H9 (cell line): ENCODE measurements at places on chromosomes 16 and 17.

GRCh38 chr17:19309701-19310100 lies 52.8 kb downstream of the B9D1 start:
- H3K27ac ChIP-seq, result no peak overlapping the region
- no peaks in the 10 kb centered on the region; the same call in 1 of the 2 replicates for H3K4me1 ChIP-seq
- H3K27me3 ChIP-seq, result no peaks in the 10 kb centered on the region
- no peak overlapping the region for H3K4me3 ChIP-seq

GRCh38 chr16:70657956-70658355 lies 11.6 kb downstream of the IL34 start:
- no peak overlapping the region for H3K4me3 ChIP-seq
- H3K27ac ChIP-seq, result no peak overlapping the region
- no peaks in the 10 kb centered on the region for H3K36me3 ChIP-seq
- no peaks in the 10 kb centered on the region for H3K27me3 ChIP-seq
- DNase-seq, result no peak

DNA sequence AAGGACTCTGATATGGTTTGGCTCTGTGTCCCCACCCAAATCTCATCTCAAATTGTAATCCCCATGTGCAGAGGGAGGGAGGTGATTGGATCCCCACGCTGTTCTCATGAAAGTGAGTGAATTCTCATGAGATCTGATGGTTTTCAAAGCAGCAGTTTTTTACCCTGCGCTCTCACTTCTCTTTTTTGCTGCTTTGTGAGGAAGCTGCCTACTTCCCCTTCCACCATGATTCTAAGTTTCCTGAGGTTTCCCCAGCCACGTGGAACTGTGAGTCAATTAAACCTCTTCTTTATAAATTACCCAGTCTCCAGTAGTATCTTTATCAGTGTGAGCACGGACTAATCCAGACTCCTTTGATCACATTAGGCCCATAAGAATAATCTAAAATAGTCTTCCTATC lies 719.7 kb upstream of the CDH8 start:
- no peak overlapping the region for H3K27ac ChIP-seq
- no peaks in the 10 kb centered on the region for H3K27me3 ChIP-seq
- H3K4me3 ChIP-seq, result no peak overlapping the region
- no peaks in the 10 kb centered on the region for H3K4me1 ChIP-seq
- no peak for DNase-seq

GRCh38 chr16:30585400-30586191 lies at the start of gene ZNF785:
TSS of gene ZNF785 (minus strand) at chr16:30585697. CDS start at chr16:30585611, 86 bp downstream.
- H3K27ac ChIP-seq, result no peak within 1 kb of the TSS
- H3K36me3 ChIP-seq, result peaks cover 16% of the 10 kb centered on the region; the same call in 2 of the 3 replicates
- H3K27me3 ChIP-seq, result no peaks in the 10 kb centered on the region
- peak; percentile 99 for DNase-seq

GRCh38 chr17:79306424-79307318 lies 232.0 kb downstream of the ENGASE start:
- no peaks in the 10 kb centered on the region for H3K27me3 ChIP-seq
- no peaks in the 10 kb centered on the region; the same call in 1 of the 2 replicates for H3K4me1 ChIP-seq
- no peak overlapping the region for H3K4me3 ChIP-seq
- no peak for DNase-seq
- no peaks in the 10 kb centered on the region for H3K36me3 ChIP-seq

DNA sequence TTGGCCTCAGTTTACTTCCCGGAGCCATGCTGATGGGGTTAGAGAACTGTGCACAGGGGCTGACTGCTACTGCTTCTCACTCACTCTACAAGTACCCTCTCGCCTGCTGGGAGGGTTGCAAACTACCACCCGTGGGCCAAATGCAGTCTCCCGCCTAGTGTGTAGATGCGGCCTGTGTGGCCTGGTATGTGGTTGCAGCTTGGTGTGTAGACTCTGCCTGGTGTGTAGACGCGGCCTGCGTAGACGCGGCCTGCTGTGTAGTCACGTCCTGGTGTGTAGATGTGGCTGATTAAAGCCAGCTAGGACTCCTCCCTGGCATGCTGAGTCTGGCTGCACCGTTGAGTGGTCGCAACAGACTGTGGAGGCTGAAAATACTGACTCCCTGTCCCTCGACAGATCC lies 7.3 kb downstream of the CANT1 start:
- no peaks in the 10 kb centered on the region for H3K4me1 ChIP-seq
- no peak for DNase-seq
- H3K27me3 ChIP-seq, result peaks cover 24% of the 10 kb centered on the region

DNA sequence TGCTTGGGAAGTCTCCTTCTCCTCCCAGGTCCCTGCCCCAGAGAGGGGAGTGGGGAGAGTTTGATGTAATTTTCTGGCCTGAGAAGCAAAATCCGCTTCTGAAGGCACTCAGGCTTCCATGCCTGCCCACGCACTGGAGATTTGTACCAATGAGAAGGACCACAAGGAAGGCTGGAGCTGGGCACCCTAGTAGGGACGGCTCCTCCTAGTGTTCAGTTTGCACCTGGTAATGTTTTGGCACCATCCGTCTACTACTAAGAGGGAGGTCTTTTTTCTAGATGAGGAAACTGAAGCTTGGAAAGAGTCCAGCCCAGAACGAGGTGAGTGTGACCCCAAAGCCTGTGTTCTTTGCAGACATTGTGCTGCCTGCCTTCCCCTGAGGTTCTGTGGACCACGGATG lies 83.6 kb upstream of the NLRP1 start:
- no peaks in the 10 kb centered on the region for H3K36me3 ChIP-seq
- H3K27me3 ChIP-seq, result no peaks in the 10 kb centered on the region
- no peak overlapping the region for H3K27ac ChIP-seq
- H3K4me1 ChIP-seq, result no peaks in the 10 kb centered on the region
- H3K4me3 ChIP-seq, result no peak overlapping the region

DNA sequence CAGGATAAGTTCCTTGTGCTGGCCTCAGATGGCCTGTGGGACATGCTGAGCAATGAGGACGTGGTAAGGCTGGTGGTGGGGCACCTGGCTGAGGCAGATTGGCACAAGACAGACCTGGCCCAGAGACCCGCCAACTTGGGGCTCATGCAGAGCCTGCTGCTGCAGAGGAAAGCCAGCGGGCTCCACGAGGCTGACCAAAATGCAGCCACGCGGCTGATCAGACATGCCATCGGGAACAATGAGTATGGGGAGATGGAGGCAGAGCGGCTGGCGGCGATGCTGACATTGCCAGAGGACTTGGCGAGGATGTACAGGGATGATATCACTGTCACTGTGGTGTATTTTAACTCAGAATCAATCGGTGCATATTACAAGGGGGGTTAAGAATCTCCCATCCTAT lies 5.2 kb downstream of the PDP2 start:
- H3K27me3 ChIP-seq, result no peaks in the 10 kb centered on the region
- no peak for DNase-seq
- no peak overlapping the region for H3K27ac ChIP-seq
- no peak overlapping the region for H3K4me3 ChIP-seq
- no peaks in the 10 kb centered on the region for H3K4me1 ChIP-seq

DNA sequence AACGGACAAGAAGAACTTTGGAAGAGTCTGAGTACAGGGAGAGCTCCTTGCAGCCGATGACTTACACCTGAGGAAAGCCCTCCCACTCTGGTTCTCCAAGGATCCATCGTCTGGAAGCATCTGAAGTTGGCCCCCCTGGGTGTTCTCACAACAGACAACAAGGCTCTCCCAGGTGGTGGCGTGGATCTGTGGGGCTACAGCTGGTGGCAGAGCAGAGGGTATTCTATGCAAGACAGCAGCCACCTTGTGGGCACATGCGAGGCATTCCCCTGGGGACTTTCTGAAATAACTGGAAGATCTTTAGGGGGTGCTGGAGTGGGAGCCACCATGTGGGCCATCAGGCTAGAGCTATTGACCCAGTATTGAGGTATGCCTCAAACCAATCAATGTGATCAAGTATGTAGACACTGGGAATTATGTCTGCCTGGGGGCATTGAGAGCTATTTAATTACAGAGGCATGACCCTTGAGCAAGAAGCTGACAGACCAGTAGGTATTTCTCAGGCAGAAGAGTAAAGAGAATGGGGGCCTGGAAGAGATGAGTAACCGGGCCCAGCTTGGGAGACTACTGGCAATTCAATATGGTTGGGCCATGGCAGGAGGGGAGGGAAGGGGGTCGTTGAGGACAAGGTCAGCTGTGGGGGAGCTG lies 6.9 kb upstream of the KRT19 start:
- H3K36me3 ChIP-seq, result no peaks in the 10 kb centered on the region
- no peak overlapping the region for H3K4me3 ChIP-seq

DNA sequence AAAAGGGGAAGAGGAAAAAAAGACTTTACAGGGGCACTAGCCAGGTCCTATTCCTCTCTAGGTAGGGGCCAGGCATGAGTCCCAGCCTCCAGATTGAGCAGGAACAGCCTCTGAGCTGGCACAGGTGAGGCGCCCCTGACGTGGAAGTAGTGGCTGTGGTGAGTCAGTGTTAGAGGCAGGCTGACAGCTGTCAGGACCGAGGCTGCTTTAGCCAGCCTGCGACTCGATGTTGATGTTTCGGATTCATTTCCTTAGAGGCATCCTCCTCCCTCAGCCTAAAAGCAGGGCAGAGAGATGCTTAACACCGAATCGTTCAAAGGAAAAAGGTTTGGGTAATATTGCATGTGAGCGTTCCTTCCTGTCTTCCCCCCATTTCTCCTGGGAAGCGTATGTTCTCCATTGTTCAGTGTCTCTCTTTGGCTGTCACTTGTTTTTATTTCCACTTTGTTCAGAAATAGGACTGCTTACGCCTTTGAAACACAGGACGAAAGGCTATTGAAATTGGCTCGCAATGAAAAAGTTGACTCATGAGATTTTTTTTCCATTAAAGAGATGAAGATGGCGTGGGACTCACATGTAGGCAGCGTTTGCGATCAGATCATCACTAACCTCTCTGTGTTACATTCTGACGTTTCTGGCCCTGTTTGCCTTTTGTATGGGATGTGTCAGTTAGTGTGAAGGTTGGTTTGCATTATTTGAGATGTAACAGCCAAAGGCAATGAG lies 1.3 kb downstream of the KIAA0513 start:
- no peaks in the 10 kb centered on the region for H3K36me3 ChIP-seq
- H3K27ac ChIP-seq, result no peak overlapping the region
- H3K4me3 ChIP-seq, result peak overlapping the region; percentile 84
- no peak for DNase-seq

- H3K27ac ChIP-seq, result no peak overlapping the region
- peaks cover 19% of the 10 kb centered on the region for H3K36me3 ChIP-seq
- H3K4me1 ChIP-seq, result peaks cover 3% of the 10 kb centered on the region; the same call in 1 of the 2 replicates
- no peak for DNase-seq
These were observed 75.8 kb downstream of the WSCD1 start for GRCh38 chr17:6145946-6146345.

- H3K27ac ChIP-seq, result no peak overlapping the region
- no peak for DNase-seq
- no peak overlapping the region for H3K4me3 ChIP-seq
- no peaks in the 10 kb centered on the region for H3K36me3 ChIP-seq
These were observed 99.9 kb upstream of the FAM20A start for GRCh38 chr17:68701046-68701445.

DNA sequence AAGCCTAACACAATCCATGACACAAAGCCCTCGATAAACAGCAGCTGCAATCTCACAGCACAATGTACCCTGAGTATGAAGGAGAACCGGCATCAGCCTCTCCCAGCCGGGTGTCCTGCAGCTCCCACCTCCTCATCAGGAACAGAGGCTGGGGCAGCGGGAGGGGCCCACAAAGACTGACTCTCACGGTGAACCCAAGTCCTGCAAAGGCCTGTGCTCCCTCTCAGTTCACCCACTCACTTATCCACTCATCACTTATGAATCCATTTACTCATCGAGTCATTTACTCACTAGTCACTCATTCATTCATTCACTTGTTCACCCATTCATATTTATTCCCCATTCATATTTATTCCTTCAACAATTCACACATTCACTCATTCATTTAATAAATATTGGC lies 11.6 kb downstream of the ZNF423 start:
- peaks cover 14% of the 10 kb centered on the region for H3K36me3 ChIP-seq
- DNase-seq, result no peak
- no peak overlapping the region for H3K27ac ChIP-seq
- H3K27me3 ChIP-seq, result no peaks in the 10 kb centered on the region

DNA sequence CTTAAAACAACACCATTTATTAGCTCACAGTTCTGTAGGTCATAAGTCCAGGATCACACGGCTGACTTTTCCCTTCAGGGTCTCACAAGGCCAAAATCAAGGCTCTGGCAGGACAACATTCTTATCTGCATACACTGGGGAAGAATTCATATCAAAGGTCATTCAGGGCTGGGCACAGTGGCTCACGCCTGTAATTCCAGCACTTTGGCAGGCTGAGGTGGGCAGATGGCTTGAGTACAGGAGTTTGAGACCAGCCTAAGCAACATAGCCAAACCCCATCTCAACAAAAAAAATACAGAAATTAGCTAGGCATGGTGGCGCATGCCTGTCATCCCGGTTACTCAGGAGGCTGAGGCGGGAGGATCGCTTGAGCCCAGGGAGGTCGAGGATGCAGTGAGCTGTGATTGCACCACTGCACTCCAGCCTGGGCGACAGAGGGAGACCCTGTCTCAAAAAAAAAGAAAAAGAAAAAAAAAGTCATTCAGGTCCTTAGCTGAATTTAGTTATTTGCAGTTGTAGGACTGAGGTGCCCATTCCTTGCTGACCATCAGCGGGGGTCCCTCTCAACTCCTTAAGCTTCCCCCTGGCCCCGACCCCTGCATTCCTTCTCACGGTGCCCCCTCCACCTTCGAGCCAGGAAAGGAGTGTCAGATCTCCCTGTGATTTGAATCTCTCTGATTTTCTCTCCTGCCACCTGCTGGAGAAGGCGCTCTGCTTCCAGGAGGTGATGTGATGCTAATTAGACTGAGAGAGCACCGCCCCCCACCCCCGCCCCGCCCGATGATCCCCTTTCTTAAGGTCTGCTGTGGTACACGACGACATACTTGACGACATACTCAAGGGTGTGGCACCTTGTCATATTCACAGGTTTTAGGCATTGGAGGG lies 91.8 kb upstream of the CLEC18A start:
- H3K36me3 ChIP-seq, result no peaks in the 10 kb centered on the region
- H3K27me3 ChIP-seq, result no peaks in the 10 kb centered on the region
- peak; percentile 83 for DNase-seq
- H3K27ac ChIP-seq, result no peak overlapping the region

DNA sequence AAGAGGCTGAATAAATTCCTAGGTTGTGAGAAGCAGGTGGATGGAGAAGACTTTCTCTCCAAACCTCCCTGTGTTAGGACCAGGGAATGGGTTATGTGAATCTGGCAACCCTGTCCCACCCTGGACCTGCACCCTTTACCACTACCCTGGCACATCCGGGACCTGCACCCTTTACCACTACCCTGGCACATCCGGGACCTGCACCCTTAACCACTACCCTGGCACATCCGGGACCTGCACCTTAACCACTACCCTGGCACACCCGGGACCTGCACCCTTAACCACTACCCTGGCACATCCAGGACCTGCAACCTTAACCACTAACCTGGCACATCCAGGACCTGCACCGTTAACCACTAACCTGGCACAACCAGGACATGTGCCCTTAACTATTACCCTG lies 207.0 kb upstream of the CACNG3 start:
- H3K4me1 ChIP-seq, result peaks cover 6% of the 10 kb centered on the region; the same call in 1 of the 2 replicates
- no peak for DNase-seq
- H3K27ac ChIP-seq, result no peak overlapping the region

GRCh38 chr16:10608687-10609401 lies 28.4 kb upstream of the EMP2 start:
- H3K27ac ChIP-seq, result no peak overlapping the region
- no peak for DNase-seq
- H3K4me3 ChIP-seq, result no peak overlapping the region
- no peaks in the 10 kb centered on the region for H3K36me3 ChIP-seq
- H3K27me3 ChIP-seq, result no peaks in the 10 kb centered on the region
- no peaks in the 10 kb centered on the region for H3K4me1 ChIP-seq
